NCI-H2107 (cell line): ENCODE measurements at places on chromosomes 1 and 21.

- no peak for DNase-seq
Observed at GRCh38 chr1:244941121-244941520, 76.8 kb upstream of the HNRNPU start.

- DNase-seq: no peak
Observed at GRCh38 chr1:45008516-45008915, 2.6 kb downstream of the HECTD3 start.

DNA sequence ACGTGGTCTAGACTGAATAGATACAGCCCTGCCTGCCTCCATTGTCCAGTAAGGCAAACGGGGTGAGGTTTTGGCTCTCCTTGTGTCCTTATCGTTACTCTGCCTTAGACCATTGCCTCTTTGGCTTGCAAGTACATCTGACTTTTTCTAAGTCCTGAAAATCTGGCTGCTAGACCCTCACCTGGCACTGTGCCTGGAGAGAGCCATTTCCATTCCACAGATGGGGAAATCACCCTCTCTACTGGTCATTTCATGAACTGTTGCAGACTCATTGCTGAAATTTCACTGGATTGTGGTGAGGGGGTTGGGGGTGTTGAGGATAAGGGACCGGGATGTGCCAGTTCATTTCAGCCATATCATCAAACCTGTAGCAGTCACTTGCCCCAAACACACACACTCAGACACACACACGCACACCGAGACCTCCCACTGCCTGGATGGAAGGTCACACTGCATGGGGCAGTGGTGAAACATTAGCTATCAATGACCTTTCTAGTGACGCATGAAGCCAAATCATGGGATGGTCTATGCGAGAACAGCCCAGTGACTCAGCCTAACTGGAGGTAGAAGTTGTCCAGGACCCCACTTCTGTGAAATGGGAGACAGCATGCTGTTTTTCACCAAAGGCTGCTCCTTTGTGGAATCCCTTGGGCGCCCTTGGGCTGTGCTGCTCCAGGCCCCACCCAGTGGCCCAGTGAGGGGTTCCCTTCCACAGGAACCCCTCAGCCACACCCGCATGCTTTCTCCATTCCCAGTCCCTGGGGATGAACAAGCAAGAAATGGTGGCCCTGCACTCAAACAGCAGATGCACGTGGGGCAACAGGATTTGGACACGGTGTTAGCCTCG, 34.9 kb upstream of the VASH2 start:
- no peak for DNase-seq

DNA sequence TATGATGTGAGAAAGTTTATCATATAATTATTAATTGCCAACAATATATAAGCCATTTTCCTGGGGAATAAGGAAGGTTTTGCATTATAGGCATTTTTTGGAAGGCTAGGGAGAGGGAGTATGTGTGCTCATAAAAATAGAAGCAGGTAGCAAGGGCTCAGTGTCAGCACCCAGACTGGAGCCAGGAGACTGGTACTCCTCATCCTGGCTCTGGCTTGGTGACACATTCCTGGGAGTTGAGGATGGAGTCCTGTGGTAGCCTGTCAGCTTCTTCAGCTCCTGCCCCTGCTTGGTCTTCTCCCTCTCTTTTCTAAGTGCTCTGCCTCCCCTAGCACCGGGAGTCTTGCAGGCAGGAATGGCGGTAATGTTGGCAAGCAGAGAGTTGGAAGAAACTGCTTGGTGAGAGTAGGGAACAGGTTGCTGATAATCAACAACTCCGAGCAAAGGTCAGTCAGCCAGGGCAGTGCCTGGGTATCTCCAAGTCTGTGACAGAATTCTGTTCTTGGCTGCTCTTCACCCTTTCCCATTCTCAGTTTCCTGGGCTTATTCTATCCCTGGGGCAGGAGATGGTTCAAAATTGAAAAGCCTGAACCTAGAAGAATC, 23.0 kb downstream of the GIPC2 start:
- no peak for DNase-seq

- peak; percentile 92 for DNase-seq
Observed at GRCh38 chr1:156471496-156472490, 28.8 kb downstream of the MEF2D start.

GRCh38 chr1:11109047-11109760, 9.5 kb upstream of the EXOSC10 start:
- no peak for DNase-seq
